Kidney (tissue), 22 donors: ENCODE measurements at places on chromosomes 5 and 9. TPM values are rescaled to one million over a fixed set of nuclear protein-coding genes. Genes with fewer than 3 reads are reported as not detected.

GRCh38 chr9:17332115-17332514 lies 197.3 kb downstream of the CNTLN start:
- DNase-seq: no peak

GRCh38 chr5:72478684-72479083 lies 28.5 kb downstream of the ZNF366 start:
- no peak for DNase-seq

CD14 gene
- 43.8 TPM for polyA plus RNA-seq

- DNase-seq: no peak
Observed at GRCh38 chr9:97411440-97411788, 482 bp upstream of the TDRD7 start.

DNA sequence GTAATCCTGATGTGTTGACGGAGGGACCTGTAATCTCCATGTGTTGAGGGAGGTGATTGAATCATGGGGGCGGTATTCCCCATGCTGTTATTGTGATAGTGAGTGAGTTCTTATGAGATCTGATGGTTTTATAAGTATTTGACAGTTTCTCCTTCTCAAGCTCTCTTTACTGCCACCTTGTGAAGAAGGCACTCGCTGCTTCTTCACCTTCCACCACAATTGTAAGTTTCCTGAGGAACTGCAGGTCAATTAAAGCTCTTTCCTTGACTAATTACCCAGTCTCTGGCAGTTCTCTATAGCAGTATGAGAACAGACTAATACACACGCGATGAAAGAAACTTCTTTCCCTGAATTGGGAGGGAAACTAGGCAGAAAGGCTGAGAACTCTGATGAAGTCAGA lies 141.1 kb upstream of the RAD23B start:
- DNase-seq: no peak

DNA sequence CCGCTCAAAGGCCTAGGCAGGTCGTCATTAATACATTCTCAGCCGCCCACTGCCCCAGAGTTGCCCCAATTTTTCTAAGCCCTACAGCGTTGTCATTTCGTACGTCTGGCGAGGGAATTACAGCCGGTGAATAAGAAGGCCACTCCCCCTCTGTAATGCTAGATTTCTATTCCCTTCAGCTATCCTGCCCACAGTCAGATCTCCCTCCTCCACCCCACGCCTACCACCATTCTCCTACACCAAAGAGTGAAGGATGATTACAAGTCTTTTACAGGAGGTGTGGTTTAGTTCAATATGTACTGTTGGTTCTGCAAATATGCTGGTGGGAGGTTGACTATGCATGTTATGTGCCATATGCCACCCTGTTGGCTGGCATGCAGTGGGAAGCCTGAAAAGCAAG lies 83.7 kb upstream of the SMIM15 start:
- no peak for DNase-seq

PCDHB8 gene
- 0.56 TPM for polyA plus RNA-seq

PCDHA1 gene
- polyA plus RNA-seq: not detected

DNA sequence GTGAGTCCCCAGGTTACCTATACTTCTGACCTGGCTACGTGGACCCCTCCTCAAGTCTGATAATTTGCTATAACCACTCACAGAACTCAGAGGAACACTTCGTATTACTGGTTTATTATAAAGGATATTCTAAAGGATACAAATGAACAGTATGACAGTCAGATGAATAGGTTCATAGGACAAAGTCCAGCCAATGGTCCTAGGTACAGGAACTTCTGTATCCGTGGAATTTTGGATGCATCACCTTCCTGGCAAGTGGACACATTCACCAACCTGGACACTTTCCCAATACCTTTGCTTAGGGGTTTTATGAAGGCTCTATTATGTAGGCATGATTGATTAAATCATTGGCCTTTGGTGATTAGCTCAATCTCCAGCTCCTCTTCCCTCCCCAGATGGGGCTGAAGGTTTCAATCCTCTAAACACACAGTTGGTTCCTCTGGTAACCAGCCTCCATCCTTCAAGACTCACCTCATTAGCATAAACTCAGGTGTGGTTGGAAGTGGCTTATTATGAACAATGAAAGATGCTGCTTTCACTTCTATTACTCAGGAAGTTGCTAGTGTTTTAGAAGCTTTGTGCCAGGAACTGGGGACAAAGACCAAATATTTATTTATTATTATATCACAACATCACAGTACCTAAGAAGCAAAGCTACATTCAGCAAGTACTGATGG lies 149.6 kb upstream of the ELL2 start:
- DNase-seq: no peak

DNA sequence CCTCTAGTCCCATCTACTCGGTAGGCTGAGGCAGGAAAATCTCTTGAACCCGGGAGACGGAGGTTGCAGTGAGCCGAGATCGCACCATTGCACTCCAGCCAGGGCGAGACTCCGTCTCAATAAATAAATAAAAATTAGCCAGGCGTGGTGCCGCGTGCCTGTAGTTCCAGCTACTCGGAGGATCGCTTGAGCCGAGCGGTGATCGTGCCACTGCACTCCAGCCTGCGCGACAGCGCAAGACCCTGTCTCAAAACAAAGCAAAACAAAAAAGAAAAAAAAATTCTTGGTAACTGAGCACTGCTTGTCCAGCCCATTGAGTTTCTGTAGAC lies 710 bp upstream of the WDR55 start:
- DNase-seq: peak; percentile 55

DNA sequence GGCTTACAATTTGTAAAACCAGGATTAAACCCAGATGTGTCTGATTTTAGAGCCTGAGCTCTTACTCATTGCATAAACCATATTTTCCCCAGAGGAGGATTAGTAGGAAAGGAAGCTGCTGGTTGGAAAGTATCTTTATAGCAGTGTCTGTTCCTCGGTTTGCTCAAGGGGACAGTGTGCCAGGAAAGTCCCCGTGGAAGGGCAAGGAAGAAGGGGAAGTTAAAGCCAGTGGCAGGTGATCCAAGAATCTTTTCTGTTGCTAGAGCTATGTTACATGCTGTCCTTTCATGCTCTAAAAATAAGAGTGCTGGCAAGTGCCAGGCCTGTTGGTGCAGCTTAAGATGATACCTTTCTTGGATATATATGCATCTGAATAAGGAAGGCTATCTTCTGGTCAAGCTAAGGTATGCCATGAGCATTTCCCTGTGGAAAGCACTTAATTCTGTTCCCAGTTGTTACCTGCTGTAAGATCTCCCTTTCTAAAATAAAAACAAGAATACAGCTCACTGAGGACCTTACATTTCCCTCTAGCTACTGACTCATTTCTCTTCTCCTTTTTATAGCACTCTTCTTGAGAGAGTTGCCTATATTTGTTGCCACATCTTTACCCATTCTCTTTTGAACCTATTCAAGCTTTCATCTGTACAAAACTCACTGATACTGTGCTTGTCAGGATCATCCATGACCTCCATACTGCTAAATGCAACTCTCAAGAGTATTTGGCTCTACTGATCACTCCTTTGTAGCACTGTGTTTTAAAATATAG lies 8.0 kb downstream of the PDCD1LG2 start:
- DNase-seq: no peak

DNA sequence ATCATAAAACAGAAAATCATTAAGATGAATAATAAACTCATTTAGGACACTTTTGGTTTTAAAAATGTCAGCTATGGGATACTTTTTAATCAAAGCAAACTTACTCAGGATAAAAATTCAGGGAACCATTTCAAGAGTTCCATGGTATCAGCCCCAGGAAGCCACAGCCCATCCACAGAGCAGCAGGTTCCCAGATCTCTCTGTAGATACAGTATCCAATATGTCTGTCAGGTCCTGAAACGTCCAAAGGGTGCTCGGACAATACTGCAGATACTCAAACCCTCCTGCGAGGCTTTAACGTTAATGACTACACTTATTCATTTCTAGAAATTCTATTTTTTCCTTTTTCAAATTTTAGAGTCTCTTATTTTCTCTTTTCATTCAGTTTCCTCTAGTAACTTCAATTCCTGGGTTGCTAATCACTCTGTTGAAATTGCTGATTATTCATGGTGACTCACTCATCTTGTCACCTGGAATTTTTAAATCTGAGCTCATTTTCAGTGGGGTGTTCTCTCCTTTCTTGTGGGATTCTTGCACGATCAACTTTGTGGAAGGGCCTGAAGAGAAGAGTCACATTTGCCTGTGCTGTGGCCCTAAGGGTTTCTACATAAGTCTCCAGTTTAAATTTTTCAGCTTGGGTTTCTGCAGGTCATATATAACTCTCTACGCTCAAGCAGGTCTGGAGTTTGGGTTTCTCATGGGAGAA lies 435.8 kb downstream of the CTNND2 start:
- no peak for DNase-seq

- DNase-seq: no peak
Observed at GRCh38 chr5:135942202-135942771, 12.5 kb downstream of the LECT2 start.

DNA sequence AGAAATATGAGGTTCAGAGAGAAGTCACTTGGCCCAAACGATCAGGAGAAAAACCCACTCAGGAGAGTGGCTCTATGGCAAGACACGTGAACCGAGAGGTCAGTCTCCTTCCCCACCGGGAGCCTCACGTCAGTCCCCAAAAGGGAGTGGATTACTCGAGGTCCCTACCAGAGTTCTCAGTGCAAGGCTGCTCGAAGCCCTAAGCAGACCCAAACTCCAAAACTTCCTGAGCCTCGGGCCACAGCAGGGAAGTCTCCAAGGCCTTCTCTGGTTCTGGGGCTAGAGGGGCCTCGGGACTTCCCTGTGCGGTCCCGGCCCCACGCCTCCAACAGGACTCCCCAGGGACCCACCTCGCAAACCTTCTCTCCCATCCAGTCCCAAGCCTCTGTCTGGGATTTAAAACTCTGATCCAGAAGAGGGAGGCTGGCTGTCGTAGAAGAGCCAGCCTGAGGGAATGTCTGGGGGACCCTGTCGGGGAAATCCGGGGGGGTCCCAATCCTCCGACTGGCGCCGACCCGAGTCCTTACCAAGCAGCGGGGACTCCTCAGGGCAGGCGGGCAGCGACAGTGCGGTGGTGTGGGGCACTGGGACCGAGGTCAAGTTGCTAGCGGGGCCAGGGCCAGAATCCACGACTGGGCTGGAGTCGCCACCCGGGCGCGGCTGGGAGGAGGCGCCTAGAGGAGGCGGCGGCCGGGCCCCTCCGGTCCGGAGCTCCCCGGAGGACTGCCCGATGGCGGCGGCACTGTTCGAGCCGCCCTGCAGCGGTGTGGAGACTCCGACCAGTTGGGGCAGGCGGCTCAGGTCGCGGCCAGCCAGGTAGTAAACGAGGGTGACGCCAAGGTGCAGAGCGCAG lies 679 bp downstream of the B4GALT1 start:
- DNase-seq: no peak

PCDHB11 gene
- 0.47 TPM for polyA plus RNA-seq

CTXN3 gene
- polyA plus RNA-seq: 79.2 TPM

CER1 gene
- polyA plus RNA-seq: 0.45 TPM

GRCh38 chr5:150599917-150600511 lies 40.4 kb upstream of the SYNPO start:
- DNase-seq: peak; percentile 74

- DNase-seq: peak; percentile 90
Observed at GRCh38 chr9:126664900-126665643, 51.3 kb downstream of the LMX1B start.

DNA sequence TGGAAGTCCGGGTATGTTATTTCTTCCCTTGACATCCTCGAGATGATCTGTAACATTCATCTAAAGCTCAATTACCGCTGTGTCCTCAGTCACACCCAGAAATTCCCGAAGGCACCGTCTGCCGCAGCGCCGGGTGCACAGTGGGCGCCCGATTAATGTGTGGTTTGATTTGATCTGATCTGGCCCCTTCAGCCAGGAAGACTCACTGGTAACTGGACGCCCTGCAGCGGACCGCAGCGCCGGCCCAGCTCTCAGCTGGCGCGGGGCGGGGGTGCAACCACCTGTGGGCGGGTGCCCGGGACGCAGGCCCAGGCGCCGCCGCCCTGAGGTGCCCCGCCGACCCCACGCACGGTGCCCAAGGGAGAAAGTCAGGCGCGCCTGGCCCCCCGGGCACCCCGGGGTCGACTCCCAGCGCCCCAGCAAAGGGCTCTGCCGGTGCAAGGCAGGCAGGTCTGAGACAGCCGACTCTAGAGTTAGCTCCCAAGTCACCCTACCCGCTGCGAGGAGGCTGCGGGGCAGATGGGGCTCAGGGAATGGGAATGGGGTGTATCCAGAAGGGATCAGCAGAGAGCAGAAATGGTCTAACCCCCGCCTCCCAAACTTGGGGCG lies 1.7 kb downstream of the EPB41L4B start:
- DNase-seq: no peak

PCDHB12 gene
- polyA plus RNA-seq: 0.77 TPM

GRCh38 chr9:14347406-14348122 lies 33.6 kb upstream of the NFIB start:
- peak; percentile 69 for DNase-seq

CCNO gene
- polyA plus RNA-seq: 2.1 TPM

- DNase-seq: no peak
Observed at GRCh38 chr9:133075925-133076630, 14.3 kb downstream of the CEL start.

SETD9 gene
- polyA plus RNA-seq: 8.0 TPM

SLC36A3 gene
- not detected for polyA plus RNA-seq

TMEM141 gene
- 403 TPM for polyA plus RNA-seq

- no peak for DNase-seq
Observed at GRCh38 chr9:116546711-116547581, 140.2 kb upstream of the TRIM32 start.

DNA sequence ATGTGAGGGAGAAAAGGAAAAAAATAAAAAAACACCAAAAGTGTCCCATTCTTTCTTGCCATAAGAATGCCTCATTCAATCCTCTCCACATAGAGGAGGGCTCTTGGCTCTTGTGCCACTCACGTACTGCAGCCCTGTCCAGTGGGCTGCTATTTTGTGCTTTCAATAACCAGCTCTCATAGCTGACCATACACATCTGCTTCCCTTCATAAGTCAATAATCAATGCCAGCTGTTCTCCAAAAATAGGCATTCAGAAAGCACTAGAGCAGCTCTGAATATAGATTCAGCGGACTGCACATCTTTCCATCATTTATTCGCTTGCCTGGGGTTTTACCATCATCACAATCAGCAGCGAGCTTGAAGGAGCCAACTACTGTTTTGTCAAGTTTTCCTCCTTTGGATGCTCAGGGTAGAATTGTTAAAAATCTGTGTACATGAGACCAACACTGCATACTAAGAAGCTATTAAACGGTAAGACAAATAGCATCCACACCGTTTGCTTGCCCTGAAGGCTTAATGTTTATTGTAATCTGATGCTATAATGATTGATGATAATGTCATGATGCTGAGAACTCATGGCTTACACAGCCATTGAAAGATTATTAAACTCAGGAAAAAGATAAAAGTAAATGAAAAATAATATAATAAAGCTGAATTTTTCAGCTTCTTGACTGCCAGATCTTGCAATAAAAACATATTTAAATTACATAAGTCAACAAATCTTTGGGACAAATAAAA lies 80.0 kb downstream of the OXCT1 start:
- no peak for DNase-seq

- no peak for DNase-seq
Observed at GRCh38 chr5:58330781-58331180, 129.1 kb downstream of the PLK2 start.

MED10 gene
- 25.9 TPM for polyA plus RNA-seq

DNA sequence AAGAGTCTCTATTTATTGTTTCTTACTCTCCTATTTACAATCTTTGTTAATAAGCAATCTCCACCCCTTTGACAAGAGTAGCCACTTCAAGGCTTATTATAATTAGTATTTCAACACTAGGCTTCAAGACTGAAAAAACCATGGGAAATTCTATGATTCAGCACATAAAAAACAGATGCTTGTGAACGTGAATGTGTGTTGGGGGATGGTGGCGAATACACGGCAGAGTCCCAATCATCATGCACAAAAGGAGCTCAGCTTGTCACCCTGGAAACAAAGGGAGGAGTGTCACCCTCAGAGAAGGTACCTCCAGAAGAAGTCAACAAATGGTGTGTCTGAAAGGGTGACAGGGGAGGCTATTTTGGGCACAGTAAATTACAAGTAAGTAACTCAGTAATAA lies 157.2 kb upstream of the RETREG1 start:
- DNase-seq: no peak

IL4 gene
- not detected for polyA plus RNA-seq
